Central memory CD4-positive, alpha-beta T cell (primary cell): ENCODE measurements at places on chromosomes 2 and 18.

DNA sequence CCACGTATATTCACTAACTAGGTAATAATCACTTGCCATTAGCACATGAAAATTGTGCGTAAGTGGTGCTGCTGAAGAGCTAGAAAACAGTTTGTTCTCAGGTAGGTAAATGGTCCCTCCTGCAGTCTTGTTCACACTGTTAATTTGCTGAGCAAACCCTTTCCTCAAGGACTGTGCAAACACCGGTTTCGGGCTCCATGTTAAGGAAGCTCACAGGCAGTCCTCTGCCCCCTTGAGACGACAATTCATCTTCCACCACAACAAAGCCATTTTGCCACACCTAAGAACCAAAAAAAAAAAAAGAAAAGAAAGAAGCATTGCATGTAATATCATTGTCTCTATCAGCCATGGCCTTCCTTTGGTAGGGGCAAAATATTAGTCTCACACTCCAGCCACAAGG is 193.9 kb downstream of the BCL11A start:
- DNase-seq: no peak

GRCh38 chr18:79239631-79240030 is 156.1 kb upstream of the NFATC1 start:
- no peak for DNase-seq

DNA sequence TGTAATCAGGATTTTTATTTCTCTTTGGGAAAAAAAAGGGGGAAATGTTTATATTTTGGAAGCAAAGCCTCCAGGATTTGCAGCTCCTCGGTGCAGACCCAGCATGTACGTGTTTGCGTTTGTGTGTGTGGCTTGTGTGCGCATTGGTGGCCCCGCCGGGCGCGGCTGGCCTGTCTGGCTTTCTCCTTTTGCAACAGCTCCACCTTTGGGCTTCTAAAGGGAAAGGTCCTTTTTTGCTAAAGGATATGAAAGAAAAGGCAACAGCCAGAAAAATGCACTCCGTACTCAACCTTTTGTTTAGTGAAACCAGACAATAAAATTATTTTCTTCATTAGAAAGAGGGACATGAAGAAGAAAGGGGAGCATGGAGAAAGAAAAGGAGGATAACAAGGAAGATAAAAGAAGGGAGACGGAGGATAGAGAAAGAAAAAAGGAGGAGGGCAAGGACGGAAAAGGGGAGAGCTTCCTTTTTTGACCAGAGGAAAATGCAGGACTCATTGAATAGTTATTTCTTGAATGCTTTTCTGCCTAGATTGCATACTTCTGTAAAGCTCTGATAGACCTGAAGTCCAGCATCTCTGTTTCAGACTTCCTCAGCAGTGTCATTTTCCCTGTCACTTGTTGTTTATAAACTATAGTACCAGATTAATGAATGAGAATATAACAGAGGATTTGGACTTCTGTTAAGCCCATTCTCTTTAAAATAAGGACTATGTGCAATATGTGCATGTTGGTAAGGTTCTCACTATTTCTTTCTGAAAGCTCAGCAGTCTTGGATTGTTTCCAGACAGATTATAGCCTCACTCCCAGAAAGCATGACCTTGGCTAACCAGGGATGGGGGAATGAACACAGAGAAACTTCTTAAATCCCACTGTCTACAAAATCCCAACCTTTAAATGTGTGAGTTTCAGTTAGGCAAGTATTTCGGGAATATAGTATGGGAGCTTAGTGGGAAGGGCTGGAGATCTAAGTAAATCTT is 563.1 kb upstream of the PIK3C3 start:
- DNase-seq: no peak

GRCh38 chr2:32058130-32058529 is 5.2 kb upstream of the SPAST start:
- no peak for DNase-seq

- DNase-seq: no peak
Observed at GRCh38 chr2:156663757-156664409, 227.7 kb downstream of the GPD2 start.

DNA sequence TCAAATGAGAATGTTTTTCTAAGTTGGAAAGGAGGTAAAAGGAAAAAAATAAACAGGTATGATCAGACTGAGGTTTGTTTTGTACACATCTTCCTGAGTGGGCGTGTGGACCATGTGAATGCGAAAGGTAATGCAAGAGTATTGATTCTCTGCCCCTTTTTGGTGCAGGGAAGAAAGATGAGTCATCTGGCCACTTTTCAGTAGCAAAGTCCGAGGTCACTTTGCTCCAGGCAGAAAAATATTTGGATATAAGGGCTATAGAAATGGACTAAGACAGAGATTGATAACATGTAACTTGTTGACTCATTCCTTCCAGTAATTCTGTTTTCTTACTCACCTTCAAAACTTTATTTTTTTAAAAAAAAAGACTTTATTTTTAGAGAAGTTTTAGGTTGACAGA is 130.5 kb downstream of the DSEL start:
- DNase-seq: no peak

- DNase-seq: no peak
Observed at GRCh38 chr2:128782411-128783192, 463.9 kb upstream of the HS6ST1 start.
